NCI-H524 treated with DMSO at 0.1 percent for 48 hours (cell line): ENCODE measurements at places on chromosomes 2 and 18.

DNA sequence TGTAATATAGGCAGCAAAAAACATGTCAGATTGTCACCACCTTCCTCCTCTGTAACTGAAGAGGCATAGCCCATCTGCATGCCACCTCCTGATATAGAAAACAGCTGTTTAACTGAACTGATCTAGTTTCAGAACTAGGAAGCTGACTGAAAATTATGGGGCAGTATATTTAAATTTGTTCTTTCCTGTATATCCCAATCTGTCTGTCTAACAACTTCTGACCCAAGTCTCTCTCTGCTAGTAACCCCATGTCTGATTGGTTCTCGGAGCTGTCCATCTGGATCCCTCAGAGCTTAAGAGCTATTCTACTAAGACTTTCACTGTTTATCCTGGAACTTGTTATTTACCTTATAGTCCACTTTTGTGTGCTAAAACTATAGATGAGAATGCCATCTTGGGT is 68.2 kb upstream of the SLC35G4 start:
- DNase-seq: no peak

DNA sequence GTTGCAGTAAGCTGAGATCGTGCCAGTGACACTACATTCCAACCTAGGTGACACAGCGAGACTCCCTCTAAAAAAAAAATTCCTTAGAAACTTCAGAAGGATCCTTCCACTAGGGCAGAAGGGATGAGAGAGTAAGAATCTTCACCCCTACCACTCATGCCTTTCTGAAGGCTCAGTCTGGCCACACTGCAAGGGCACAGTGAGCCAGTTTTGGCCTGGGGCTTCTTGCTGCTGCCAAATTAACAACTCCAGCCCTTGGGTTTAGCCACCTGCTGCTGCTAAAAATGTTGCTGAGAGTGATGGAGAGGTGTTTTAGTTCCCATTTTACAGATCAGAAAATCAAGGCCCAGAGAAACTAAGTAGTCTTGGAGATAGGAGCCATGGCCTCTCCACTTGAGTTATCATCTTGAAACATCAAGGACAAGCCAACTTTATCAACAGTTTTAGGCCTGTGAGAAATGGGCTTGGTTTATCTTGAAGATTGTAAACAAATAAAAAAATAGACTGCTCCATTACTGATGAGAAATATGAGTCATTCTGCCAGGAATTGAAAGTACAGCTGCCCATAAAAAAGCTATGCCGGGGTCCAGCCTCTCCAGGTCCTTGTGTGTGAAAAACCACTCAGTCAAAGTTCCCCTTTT is 31.9 kb upstream of the CASP8 start:
- DNase-seq: no peak

GRCh38 chr2:178910005-178910404 is 102.8 kb upstream of the TTN start:
- DNase-seq: no peak

DNA sequence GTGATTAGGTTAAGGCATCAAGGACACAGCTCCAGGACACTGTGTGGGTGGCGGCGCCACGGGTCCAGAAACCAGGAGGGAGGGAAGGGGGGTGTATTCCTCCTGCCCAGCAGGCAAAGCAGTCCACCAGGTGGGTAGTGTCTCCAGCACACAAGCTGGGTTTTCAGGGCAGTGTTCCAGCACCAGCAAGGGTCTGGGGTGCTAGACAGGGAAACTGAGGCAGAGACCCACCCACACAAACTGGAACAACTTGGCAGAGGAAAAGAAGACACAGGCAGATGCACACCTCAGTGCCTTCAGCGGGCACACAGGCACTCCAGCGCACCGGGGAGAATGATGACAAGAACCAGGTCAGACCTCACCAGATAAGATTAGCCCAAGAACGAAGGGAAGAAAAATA is 28.4 kb upstream of the GNAL start:
- no peak for DNase-seq

GRCh38 chr2:202910698-202911097 is 775 bp downstream of the WDR12 start:
- DNase-seq: no peak

DNA sequence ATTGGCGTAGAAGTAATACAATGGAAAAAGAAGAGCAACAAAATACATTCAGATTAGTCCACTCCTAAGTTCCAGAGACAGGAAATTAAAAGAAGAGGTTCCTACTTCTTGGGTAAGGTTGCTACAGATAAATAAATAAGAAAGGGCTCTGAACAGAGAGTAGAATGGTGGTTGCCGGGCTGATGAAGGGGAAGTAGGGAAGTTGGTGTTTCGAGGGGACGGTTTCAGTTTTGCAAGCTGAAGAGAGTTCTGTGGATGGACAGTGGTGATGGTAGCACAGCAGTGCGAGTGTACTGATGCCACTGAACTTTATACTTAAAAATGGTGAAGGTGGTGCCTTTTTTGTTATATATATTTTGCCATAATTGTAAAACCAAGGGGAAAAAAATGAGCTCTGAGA is 48.2 kb downstream of the CABYR start:
- no peak for DNase-seq

DNA sequence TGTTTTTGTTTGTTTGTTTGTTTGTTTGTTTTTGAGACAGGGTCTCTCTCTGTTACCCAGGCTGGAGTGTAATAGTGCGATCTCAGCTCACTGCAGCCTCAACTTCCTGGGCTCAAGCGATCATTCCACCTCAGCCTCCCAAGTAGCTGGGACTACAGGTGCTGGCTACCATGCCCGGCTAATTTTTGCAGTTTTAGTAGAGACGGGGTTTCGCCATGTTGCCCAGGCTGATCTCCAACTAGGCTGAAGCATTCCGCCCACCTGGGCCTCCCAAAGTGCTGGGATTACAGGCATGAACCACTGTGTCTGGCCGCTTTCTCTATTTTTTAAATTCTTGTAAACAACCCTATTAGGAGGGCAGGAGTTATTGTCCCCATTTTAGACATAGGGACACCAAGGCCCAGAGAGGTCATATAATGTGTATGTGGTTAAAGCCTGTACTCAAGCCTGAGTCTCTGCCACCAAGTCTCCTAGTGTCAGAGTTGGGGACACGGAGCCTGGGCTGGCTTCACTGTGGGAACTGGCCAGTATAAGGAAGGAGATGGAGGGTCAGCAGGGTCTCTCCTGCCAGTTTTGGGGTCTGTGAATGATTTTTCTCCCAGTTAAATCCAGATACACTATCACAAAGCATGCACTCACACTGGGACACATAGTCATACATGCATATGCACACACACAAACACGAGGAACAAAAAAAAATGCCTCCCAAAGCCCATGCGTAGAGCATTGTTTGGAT is 27.5 kb upstream of the MCFD2 start:
- DNase-seq: no peak

DNA sequence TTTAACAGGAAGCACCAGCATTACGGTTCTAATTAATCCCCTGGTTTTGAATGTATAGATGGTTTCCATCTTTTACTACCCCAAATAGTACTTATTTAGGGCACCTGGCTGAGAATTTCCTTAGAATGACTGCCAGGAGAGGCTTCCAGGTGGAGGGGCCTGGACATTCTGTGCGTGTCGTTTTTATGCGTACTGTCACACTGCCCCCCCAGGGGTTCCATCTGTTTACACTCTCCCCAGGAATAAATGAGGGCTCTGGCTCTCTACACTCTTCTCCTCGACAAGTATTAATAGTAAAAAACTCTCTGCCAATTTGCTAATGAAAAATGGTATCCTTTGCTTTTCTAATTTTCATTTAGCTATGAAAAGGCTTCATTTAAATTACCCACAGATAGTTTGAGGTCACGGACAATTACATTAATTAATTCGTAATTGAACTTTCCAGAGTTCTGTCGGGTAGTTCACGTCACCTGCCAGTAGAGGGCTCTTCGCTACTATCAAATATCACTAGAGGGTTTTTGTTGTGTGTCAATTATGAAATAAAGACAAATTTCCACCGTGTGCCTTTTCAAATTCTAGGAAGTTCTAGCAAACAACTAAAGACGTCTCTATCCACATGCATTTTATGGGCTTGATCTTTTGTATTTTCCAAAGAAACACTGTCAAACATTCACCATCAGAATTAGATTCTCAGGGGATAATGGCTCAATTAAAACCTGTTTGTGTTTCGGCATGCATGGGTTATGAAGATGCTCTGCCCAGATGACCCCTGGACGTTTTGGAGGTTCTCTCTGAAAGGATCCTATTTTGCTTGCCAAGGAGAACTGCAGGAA is 88.8 kb upstream of the ASB18 start:
- no peak for DNase-seq

DNA sequence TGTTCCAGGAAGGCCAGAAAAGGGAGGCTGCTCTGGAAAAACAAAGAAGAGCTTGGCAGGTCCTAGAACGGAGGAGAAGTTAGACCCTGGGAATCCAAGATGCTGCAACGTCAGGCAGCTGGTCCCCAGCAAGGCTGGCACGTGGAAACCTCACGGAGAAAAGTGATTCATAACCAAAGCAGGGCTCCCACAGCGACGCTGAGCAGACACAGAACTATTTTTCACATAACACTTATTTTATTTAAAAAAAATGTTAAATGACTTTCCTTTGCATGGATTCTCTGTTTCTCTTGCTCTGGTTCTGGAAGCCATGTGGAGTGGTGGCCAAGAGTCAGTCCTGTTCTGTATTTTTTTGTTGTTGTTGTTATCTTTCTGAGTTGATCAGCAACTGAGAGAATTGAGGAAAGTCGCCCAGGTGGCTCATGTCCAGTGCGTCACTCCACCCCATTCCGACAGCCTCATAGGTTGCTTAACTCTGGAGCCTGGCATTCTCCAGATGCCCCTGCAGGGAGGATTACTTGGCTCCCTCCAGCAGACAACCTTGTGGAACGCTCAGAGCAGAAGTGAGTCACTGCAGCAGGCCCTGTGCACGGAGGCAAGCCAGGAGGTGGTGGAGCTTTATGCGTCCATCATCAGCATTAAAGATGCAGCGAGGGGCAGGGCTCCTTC is 229.9 kb upstream of the HDAC4 start:
- no peak for DNase-seq

DNA sequence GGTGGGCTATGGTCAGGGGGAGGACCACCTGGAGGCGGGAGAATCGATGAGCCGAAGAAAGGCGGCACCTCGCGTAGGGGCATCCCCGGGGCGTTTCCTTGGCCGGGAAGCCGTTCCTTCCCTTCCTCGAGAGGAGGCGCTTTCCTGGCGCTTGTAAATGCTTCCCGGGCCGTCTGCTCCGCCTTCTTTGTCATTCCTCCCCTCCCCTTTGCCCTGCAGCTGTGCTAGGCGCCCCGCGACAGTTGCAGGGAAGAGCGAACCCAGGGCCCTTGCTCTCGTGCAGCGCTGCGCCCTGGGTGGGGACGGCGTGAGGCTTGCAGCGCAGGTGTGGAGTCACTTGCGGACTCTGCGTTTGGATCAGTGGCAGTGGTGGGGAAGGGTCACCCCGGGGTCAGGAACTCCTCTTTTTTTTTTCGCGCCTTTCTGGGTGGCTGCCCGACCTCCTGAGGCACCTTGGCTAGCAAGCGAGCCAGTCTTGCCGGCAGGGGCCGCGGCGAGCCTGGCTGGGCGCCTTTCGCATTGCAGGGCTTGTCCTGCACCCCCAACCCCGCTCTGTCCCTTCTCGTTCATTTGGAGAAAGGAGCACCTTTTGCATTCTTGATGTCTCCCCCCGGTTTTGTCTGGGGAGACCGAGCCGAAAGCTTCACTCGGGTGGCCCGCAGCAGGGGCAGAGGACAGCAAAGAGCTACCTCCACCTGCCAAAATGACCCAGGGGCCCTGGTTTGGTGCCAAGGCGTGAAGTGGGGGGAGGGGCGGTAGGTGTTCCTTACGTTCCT is 858 bp downstream of the KCNS3 start:
- peak; percentile 78 for DNase-seq

DNA sequence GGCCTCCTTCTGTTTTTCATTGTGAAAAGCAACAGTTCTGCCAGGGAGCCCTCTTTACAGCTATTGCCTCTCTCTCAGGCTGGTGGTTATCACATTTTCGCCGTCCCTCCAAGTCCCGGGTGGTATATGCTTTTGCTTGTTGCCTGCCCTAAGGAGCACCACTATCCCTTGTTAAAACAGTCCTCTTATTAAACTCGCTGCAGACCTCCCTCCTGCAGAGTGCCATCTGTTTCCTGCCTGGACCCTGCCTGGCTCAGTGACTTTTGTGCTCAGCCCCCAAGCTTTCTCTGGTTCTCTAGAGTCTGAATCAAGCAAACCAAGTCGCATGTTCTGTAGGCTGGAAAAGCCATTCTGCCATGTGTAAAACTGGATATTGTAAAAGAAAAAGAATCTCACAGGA is 72.1 kb upstream of the FHL2 start:
- DNase-seq: peak; percentile 63

- no peak for DNase-seq
Measured at GRCh38 chr18:23969664-23970063, 44.9 kb upstream of the TTC39C start.
